ENCODE measurements at places on chromosomes 3 and 15. TPM values are rescaled to one million over a fixed set of nuclear protein-coding genes. Genes with fewer than 3 reads are reported as not detected.

Gene FETUB
- 0.31 TPM for polyA plus RNA-seq

Gene CMC1
- polyA plus RNA-seq, result 17.6 TPM

Gene SIN3A
- polyA plus RNA-seq, result 33.2 TPM

Gene SKOR1
- polyA plus RNA-seq, result not detected

Gene ROBO1
- polyA plus RNA-seq, result 48.9 TPM

Gene ZNF660
- not detected for polyA plus RNA-seq

Gene PROS1
- polyA plus RNA-seq, result 28.1 TPM

Gene MUC13
- not detected for polyA plus RNA-seq

Gene KBTBD13
- 0.88 TPM for polyA plus RNA-seq

Gene NR2F2
- polyA plus RNA-seq, result 88.7 TPM

Gene EFL1
- polyA plus RNA-seq, result not detected

Gene BFSP2
- not detected for polyA plus RNA-seq

Gene RAB43
- polyA plus RNA-seq, result 5.4 TPM

Gene NEDD4
- polyA plus RNA-seq, result 19.7 TPM

Gene MITF
- 6.4 TPM for polyA plus RNA-seq

Gene SIDT1
- polyA plus RNA-seq, result 2.3 TPM

Gene MUSTN1
- 110 TPM for polyA plus RNA-seq

Gene MRAS
- 90.9 TPM for polyA plus RNA-seq

Gene GUCA1C
- polyA plus RNA-seq, result not detected

Gene SLC25A36
- 107 TPM for polyA plus RNA-seq

Gene TRIM42
- polyA plus RNA-seq, result not detected

Gene GREM1
- polyA plus RNA-seq, result 0.92 TPM

Gene XIRP1
- polyA plus RNA-seq, result 204 TPM

Gene STXBP5L
- polyA plus RNA-seq, result not detected

Gene C3orf70
- polyA plus RNA-seq, result 3.1 TPM

Gene FOXL2
- not detected for polyA plus RNA-seq

Gene ACAN
- 11.5 TPM for polyA plus RNA-seq

Gene LRRC31
- not detected for polyA plus RNA-seq

Gene FMN1
- 1.9 TPM for polyA plus RNA-seq

Gene OCA2
- 2.4 TPM for polyA plus RNA-seq

Gene SLC30A4
- polyA plus RNA-seq, result 6.3 TPM

Gene XCR1
- 0.54 TPM for polyA plus RNA-seq

Gene IGSF11
- polyA plus RNA-seq, result 3.5 TPM

Gene IL16
- polyA plus RNA-seq, result 6.8 TPM

Gene SLC12A1
- polyA plus RNA-seq, result 0.91 TPM

Gene SNAP23
- polyA plus RNA-seq, result 65.1 TPM

Gene NR2E3
- 4.3 TPM for polyA plus RNA-seq

Gene CSPG5
- not detected for polyA plus RNA-seq

Gene GOLGA6L10
- polyA plus RNA-seq, result 4.0 TPM

Gene ALDH1L1
- polyA plus RNA-seq, result 0.33 TPM

Gene IL17RE
- polyA plus RNA-seq, result not detected

Measured in muscle of arm (tissue), 14 donors.